Activated T-cell treated with anti-CD3 and anti-CD28 coated beads, Interleukin-2, amount 50 U/mL, for 72 hours (primary cell): ENCODE measurements at places on chromosomes 2 and 18. TPM values are rescaled to one million over a fixed set of nuclear protein-coding genes. Genes with fewer than 3 reads are reported as not detected.

- DNase-seq, result no peak
These were observed 46.7 kb downstream of the INO80C start for GRCh38 chr18:35451032-35451431.

The CTAGE1 gene
- total RNA-seq, result not detected

The SNTG2 gene
- 3.8 TPM for total RNA-seq

DNA sequence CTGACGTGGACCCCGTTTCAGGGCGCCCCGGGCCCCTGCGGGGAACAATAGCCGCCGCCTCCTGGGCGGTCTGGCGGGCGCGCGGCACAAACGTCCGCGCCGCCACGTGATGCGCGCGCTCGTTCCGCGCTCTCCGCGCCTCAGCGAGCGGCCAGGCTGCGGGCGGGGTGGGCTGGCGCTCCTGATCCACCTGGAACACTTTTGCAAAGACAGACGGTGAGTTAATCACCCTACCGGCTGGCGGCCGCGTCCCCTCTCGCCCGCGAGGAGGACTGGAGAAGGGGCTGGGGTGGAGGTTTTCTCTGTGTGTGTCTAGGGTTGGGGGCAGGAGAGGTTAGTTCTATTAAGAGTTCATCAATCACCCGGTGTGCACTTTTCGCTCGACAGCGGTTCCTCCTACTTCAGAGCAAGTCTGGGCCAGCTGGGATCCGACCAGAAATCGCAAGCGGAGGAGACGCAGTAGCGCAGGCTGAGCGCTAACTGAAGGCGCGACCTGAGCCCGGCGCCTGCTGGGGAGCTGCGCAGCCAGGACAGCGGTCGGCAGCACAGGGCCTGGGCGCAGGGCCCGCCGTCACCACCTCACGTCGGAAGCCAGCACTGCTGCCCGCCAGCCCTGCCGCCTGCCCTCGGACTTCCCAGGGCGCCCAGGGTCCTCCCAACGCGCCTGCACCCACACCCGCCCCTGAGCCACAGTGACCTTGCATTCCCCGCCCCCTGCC lies 10.3 kb upstream of the HOXD1 start:
- no peak for DNase-seq

DNA sequence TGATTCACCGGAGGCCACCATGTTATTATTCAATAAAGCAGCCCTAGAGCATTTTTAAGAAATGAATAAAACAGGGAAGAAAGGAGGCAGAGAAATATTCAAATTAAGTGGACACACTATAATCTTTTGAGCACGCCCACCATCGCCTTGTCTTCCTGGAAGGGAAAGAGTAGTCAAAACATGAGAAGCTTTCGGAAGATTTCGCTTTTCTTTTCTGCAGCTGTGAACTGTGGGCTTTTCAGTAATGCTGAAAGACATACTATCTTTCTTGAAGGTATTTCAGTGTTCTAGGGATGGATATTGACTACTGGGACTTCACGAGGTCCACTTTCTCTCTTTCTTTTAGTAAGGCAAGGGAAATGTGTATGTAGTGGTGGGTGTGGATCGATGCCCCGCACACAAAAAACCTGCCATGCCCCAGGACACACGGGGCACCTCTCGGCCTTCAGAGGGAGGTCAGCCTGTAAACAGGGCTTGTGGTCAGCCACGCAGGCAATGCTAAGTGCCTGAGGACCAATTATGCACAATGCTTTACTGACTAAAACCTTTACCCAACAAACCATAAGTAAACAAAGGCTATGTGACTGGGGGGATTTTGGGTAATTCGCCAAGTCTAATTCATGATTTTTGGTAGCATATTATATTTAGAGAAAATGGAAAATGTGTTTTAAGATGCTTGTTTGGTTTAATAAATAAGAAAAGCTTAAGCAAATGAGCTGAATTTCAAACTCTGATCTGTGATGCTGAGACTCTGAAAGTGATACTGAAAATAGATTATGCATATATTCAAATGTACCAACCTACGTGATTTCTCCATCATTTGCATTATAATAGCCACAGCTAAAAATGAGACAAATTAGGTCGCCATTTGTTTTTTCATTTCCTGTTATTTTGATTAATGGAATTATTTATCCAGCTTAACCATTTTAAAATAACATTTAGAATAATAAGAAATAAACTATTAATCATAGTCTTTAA lies 130.5 kb downstream of the ZNF516 start:
- DNase-seq, result peak; percentile 38

DNA sequence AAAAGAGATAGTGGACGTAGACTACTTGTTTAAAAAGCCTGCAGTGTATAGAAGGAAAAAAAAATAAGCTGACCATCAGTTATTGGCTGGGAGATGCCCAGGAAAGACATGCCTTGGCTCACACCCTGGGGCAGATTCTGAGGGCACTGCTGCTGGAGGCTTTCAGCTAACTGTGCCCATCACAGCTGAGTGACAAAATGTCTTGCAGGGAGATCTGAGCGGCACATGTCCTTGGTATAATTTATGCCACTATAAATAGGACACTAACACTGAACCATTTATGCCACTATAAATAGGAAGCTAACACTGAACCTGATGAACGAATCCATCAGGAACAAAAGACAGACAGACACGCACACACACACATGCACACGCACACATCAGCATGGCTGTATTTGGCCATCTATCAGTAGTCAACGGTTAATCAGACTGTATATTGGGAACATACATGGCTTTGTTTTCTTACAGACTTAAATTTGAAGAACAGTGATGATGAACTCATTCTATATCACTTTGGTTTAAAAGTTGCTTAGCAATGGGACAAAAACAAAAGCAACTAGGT lies 68.2 kb upstream of the NOSTRIN start:
- DNase-seq, result no peak

The PCARE gene
- total RNA-seq, result not detected

DNA sequence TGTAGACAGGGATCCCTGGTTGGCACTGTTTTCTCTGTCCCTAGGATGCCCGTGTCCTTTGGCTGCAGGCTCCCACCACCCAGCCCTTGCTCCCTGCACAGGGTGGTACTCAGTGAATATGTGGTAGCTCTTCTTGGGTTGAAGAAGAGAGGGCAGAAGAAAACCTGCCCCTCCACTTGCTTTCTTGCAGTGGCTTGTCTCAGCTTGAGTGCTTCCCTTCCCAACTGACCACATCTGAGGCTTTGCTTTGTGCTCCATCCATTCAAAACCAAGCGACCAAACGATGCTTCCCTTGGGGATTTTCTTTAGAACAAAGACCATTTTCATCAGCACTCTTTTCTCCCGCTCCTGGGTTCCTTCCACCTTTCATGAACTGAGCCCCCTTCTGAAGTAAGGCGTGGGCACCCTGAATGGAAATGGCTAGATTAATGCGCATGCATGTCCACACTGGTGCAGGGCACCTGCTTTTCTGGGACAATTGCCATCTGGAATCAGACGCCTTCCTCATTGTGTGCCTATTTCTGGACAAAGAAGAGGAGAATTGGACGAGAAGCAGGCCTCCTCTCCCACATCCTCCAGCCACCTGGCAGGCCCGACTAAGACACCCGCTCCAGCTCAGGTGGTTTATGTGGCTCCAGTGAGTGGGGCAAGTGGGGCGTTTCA lies 59.1 kb downstream of the ARL4C start:
- no peak for DNase-seq

The GRP gene
- total RNA-seq, result not detected

GRCh38 chr2:74425523-74425922 lies 4.0 kb downstream of the WDR54 start:
- no peak for DNase-seq

- no peak for DNase-seq
These were observed 206.5 kb downstream of the GBX2 start for GRCh38 chr2:235961711-235962110.

DNA sequence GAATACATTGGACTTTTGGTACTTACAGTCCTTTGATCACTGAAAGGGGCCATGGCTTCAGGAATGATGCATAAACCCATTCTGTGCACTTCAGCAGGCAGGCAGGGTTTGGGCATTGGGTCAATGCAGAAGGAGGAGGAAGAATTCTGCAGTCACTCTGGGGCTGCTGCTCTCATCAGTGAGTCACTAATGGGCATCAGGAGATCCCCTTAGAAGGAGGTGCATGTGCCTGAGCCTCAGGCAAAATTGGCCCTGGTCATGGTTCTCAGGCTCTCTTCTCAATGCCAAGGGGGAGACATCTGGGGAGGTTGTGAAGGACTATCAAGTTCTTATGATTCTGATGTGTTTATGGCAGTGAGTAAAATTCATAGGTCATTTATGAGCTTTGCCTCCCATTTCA lies 52.0 kb upstream of the TNP1 start:
- no peak for DNase-seq
